Epithelial cell of esophagus (primary cell): ENCODE measurements at places on chromosomes 12 and 14.
A peak's percentile ranks its signal among the peaks of the same experiment; 100 is the strongest.

DNA sequence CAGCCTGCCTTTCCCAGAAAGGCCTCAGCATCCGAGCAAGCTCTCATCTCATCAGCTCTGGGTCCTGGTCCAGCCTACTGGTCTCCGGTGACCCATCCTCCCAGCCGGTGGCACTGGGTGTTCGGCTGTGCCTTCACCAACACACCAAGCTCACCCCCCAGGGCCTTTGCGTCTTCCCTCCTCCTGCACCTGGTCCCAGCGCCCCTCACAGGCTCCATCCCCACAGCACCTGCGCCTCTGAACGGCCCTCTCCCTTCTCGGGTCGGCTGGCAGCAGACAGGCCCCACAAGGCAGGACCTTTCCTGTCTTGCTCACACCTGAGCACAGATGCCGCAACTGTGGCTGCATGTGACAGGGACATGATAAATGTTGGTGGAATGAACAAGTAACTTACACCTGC, 13.1 kb downstream of the P2RX2 start:
- DNase-seq = no peak

DNA sequence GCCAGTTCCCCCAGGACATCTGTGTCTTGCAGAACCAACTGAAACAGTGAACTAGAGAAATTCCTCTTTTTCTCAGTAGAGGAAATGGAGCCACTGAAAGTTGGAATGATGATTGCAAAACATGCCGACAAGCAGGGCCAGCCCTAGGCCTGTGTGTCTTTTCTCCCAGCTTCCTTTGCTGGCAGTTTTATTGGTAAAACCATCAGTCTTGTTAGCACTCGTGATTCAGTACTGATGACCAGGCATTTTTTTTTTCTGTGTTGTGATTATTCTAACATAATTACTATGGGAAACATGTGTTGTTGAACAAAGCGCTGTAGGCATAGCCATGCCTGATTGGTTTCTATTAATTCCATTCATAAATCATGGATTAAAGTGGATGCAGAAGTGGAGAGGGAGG, 620.7 kb downstream of the AACS start:
- no peak for DNase-seq

GRCh38 chr12:128687851-128688250, 135.9 kb downstream of the SLC15A4 start:
- DNase-seq = no peak

GRCh38 chr12:130847112-130847511, 8.1 kb upstream of the STX2 start:
- no peak for DNase-seq

GRCh38 chr12:579420-580110, 83.7 kb downstream of the NINJ2 start:
- DNase-seq = no peak

DNA sequence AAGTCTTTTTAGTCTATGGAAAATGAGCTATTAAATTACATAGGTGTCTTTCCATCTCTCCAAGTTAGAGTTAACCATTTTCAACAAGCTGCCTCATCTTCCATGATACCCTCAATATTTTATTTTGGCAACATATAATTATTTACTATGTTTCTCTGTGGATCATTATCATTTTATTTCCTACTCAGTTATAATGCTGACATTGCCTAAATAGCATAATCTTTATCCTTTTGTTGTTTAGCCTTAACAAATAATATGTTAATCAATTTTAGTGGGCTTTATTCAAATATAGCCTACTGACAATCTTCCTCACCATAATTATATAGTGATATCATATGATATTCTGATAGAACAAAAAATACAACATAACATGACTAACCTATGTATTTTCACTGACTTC, 1044.8 kb upstream of the FOXG1 start:
- DNase-seq = no peak

- DNase-seq = no peak
Observed at GRCh38 chr12:60980558-60980957, 1279.6 kb upstream of the USP15 start.

- DNase-seq = no peak
Observed at GRCh38 chr12:92732216-92732615, 29.4 kb downstream of the PLEKHG7 start.

DNA sequence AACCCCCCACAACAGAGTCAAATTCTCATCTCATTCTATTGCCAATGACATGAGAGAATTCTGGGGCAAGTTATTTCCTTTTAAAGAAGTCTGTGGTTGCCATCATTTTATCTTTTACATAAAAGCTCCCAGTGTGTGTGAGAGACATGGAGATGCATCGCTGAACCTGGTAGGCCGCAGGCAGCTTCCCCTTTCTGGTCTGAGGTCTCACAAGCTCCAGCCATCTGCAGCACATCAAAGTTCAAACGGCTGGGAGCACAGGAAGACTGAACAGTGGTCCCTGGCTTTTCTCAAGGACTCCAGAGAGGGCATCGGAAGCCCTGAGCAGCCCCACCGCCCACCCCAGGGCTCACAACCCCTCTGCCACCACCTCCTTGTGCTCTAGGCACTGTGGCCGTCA, 141.7 kb downstream of the RIMBP2 start:
- no peak for DNase-seq

DNA sequence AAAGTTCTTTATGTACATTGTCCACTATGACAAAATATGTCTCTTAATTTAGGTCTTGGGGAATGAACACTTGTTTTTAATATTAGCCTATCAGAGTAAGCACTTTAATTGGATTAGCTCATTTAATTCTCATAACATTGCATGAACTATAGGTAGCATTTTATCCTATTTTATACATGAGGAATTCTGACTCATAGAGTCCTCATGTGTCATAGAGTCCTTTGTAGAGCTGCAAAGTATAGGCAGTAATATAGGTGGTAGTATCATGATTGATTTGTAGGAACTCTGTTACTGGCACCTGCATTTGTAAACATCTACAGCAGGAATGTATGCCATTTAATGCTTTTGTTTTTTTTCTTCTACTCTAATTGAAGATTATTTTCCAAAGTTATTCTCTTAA, 96.0 kb downstream of the GPHN start:
- DNase-seq = peak; percentile 46

GRCh38 chr12:3313066-3313465, 177.9 kb upstream of the PRMT8 start:
- peak; percentile 84 for DNase-seq

DNA sequence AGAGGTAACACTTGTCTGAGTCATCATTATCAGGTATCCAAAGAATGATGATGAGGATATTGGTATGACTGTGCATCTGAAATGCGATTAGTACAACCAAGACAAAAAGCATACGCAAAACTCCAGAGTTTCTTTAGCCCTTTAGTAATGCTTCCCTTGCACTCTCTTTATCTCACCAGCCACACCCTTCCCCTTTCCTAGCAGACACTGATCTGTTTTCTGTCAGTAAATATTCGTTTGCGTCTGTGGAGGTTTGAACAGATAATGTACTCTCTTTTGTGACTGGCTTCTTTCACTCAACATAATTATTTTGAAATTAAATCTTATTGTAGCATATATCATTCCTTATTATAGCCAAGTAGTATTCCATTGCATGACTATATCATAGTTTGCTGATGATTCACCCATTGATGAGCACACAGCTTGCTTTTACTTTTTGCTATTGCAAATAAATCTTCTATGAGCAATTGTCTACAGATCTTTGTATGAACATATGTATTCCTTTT, 775.7 kb downstream of the SLC6A15 start:
- peak; percentile 87 for DNase-seq

DNA sequence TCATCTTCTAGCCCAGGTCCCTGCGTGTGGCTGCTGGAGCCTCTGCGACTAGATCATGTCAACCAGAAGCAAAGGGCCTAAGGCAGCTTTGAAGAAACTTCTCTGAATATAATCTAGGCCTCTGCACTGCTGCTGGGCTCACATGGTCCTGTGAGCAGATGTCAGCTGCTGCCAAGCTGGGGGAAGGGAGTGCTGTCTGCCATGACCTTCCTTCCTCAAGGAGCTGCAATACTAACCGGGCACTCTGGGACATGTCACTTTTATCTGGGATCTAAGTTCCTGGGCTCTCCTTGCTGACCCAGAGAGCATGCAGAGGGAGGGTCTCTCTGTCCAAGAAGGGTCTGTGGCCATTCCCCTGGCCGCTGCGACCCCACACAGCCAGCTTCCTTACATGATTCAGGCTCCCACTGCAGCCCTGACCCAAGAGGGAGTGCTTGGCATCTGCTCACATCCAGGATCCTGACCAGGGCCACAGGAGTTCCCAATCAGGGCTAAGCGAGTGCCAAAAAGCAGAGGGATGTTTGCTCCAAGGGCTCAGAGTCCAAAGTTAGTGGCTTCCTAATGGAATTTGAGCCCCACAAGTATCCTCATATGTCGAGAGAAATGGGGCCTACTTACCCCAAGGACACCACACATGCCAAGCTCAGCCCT, 74.0 kb downstream of the PLEKHG3 start:
- DNase-seq = no peak

DNA sequence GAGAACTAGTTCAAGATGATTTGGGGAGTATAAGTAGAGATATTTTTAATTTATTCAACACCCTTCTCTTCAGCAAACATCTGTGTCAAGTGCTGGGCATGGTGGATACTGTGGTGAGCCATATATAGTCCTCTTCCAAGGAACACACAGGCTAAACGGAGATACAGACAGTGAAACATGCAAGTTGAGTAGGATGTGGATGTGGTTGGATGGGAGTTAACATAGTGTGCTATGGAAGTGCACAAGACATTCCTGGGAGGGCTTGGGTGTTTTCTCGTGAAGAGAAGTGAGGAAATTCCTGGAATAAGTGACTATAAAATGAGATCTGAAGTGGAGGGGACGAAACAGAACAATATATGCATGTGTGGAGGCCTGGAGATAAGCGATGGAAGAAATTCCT, 181.1 kb upstream of the NPAS3 start:
- no peak for DNase-seq

DNA sequence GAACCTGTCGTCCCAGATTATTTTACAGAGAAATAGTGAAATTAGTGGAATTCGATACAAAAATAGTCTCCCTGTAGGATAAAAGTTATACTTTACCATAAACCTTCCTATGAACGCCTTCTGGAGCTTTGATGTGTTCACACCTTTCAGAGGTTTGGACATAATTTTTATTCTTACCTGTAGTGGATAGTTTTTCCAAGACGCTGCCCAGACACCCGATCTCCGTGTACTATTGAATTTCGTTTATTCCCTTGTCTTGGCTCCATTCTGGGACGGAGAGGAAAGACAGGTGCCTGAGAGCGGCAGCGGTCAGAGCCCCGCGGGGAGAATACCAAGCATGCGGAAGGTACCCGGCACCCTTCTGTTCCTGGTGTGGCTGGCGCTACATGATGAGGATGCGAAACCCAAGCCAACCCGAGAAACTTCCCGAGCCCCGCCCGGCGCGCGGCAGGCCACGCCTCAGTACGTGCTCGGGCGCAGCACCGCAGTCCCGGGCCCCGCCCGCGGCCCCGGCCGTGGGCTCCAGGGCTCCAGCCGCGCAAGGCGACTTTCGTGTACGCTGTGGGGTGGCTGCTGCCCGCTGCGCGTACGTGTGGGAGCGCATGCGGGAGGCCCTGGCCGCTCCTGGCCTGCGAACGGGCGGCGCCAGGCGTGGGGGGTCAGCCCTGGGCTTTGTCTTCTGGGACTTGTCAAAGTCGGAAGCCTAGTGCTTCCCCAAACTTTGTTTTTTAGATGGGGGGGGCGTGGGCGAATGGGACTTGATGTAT, 11.3 kb upstream of the SNAPC1 start:
- DNase-seq = peak; percentile 94

DNA sequence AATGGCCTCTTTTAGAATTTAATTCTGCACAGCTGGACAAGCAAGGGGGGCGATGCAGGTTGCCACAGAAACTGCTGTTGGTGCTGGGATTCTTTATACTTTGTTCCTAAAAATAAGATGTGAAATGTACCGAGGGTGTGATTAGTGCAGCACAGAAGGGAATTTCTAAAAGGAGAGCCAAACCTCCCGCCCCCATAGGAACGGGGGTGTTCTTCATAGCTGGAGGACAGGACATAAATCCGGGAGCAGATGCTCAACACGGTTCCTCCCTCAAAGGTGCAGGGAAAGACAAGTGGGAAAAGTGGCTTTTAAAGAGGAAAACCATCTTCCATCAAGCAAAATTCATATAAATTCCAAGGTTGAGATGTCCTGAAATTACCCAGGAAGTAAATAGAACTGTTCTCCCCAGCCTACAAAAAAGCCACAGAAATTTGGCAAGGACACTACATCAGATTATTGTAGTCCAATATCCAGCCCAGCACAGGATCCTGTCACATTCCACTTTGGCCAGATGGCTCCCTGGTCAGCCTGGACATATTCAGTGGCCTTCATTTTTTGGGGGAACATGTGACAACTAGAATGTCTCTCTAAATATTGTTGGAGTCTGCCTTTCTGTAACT, 51.4 kb upstream of the TMX1 start:
- no peak for DNase-seq

- DNase-seq = peak; percentile 94
Observed at GRCh38 chr12:109497675-109498074, 20.2 kb downstream of the UBE3B start.

GRCh38 chr12:51471111-51471864, 46.7 kb downstream of the SLC4A8 start:
- DNase-seq = no peak

DNA sequence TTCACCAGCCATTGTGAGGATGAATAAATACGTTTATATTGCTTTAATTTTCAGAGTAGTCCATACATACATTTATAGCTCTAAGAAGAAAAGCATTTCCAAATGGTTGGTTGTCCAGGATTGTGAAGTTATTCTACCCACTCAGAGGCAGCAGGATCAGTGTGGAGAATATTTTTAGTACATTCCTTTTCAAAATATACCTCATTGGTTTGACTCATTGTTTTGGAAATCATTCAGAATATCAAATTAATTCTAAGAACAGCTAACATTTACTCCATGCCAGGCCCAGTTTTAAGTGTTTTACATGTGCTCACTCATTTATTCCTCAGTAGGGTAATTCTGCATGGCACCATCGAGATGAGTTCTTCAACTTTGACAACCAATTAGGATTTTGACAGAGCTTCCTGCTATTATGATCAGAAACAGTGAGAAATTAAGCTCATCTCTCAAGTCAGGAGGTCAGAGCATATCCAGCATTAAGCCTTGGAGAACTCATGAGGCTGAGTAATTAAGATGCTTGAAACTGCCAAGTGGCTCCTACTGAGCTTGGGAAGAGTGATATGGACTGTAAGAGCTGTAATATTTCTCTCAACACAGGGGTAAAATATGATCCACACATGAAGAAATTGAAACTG, 153.3 kb upstream of the CLEC14A start:
- no peak for DNase-seq

- DNase-seq = no peak
Observed at GRCh38 chr12:6945613-6946012, 1.8 kb downstream of the C12orf57 start.

- no peak for DNase-seq
Observed at GRCh38 chr12:120822832-120823503, 81.2 kb downstream of the SPPL3 start.
